ENCODE measurements at places on chromosomes 1 and 21.

DNA sequence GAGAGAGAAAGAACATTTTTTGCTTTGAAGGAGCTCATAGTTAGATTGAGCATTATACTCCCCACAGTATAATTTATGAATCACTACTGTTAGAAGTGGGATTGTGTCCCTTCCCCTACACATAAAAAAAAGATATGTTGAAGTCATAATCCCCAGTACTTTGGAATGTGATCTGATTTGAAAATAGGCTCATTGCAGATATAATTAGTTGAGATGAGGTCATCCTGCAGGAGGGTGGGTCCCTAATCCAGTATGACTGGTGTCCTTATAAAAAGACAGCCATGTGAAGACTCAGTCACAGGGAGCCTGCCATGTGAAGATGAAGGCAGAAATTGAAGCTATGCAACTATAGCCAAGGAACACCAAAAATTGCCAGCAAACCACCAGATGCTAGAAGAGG lies 76.4 kb downstream of the TGFB2 start:
- no peak for DNase-seq

- no peak for DNase-seq
These were observed 32.7 kb upstream of the CD2 start for GRCh38 chr1:116721451-116722007.

GRCh38 chr1:114355240-114355639 lies 155.8 kb downstream of the TRIM33 start:
- no peak for DNase-seq

DNA sequence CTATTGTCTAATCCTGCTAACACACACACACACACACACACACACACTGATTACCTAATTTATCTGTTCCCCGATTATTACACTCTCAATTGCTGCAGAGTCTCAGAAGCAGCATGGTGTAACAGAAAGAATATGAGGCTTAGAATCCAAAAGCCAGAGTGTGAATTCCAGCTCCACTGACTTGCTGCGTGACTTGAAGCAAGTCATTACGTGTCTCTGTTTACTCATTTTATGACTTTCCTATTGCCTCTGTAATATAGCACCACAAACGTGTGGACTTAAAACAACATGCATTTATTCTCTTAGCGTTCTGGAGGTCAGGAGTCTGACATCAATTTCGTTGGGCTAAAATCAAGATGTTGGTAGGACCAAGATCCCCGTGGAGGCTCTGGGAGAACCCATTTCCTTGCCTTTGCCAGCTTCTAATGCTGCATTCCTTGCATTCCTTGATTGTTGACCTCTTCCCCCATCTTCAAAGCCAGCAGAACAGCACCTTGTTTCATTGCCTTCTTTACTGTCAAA lies 55.9 kb upstream of the ATP5PO start:
- DNase-seq, result no peak

- no peak for DNase-seq
These were observed 46.0 kb downstream of the RPL5 start for GRCh38 chr1:92877792-92878191.

DNA sequence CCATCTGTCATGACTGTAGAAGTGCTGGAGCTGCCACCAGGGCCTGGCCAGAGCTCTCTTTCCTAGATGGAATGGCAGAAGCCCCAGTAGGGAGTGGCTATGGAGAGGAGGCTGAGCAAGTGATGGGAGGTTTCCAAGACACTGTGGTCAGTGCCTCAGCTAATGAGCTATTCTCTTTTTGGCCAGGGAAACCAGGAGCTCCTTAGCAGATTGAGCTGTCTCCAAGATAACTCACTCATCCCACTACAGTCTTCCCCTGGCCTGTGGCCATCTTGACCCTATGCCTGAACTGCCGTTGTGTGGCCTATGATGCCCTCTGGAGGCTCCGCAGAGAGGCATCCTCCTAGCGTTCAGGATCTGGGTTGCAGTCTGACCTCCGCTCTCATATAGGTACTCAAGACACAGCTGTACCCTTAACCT lies 60.5 kb downstream of the ERI3 start:
- DNase-seq, result no peak

GRCh38 chr1:200666309-200666708 lies 3.4 kb downstream of the DDX59 start:
- DNase-seq, result no peak

- DNase-seq, result no peak
These were observed 40.9 kb downstream of the ACTL8 start for GRCh38 chr1:17795836-17796645.

DNA sequence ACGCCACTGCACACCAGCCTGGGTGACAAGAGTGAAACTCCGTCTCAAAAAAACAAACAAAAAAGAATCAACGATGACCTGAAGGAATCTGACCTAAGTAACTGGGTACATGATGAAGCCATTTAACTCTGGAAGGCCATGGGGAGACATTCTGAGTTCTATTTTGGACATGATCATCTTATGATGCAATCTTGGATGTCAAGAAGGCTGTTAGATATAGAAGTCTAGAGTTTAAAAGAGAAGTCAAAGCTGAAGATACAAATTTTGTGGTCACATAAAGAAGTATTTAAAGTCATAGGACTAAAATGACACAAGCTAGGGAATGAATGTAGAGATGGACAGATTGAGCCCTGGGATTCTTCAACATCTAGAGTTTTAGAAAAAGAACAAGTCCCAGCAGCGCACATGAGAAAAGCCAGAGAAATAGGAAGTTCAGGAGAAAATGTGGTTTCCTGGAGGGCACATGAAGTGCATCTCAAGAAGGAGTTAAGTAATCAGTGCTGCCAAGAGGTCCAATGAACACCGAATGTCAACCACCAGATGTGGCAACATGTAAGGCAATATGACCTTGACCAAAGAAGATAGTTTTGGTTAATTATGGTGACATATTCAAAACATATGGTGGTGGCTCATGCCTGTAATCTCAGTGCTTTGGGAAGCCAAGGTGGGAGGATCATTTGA lies 26.8 kb downstream of the ELK4 start:
- no peak for DNase-seq

- DNase-seq, result peak; percentile 77
These were observed 2.3 kb upstream of the KCNC4 start for GRCh38 chr1:110207831-110208230.

- no peak for DNase-seq
These were observed 8.8 kb downstream of the MUL1 start for GRCh38 chr1:20499105-20499504.

DNA sequence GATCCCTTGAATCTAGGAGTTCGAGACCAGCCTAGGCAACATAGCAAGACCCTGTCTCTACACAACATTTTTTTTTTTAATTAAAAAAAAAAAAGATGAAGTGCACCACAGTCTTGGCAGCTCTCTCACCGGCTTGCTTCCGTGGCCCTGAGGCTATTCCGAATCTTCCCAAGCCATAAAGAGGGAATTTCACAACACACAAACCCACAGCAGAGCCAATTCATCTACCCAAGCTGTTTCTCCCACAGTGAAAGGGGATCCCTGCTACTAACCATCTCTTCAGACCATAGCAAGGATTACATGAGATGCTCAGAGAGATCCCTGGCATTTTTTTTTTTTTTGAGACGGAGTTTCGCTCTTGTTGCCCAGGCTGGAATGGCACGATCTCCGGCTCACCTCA lies 8.3 kb upstream of the CHD5 start:
- no peak for DNase-seq

DNA sequence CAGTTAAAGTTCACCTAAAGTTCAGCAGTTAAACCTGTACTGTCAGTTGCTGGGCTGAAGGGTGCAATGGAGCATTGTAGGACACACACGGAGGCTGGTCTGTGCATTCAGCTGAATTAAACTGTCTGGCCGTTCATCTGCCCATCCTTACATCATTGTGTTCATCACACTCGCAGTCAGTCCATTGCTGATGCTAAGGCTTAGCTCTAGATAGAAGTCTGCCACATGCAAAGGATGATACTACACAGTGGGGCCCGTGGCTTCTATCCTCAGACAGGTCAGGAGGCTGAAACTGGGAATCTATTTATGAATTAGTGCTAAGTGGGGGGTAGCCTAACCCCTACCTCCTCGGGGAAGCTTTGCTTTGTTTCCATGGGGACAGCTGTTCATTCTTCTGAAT lies 60.4 kb downstream of the CNIH3 start:
- DNase-seq, result no peak

- DNase-seq, result no peak
These were observed 156.2 kb downstream of the DENND1B start for GRCh38 chr1:197619008-197619640.

GRCh38 chr1:20080441-20081352 lies 10.7 kb downstream of the PLA2G5 start:
- DNase-seq, result no peak

GRCh38 chr1:226406401-226406881 lies 1.5 kb downstream of the PARP1 start:
- no peak for DNase-seq

DNA sequence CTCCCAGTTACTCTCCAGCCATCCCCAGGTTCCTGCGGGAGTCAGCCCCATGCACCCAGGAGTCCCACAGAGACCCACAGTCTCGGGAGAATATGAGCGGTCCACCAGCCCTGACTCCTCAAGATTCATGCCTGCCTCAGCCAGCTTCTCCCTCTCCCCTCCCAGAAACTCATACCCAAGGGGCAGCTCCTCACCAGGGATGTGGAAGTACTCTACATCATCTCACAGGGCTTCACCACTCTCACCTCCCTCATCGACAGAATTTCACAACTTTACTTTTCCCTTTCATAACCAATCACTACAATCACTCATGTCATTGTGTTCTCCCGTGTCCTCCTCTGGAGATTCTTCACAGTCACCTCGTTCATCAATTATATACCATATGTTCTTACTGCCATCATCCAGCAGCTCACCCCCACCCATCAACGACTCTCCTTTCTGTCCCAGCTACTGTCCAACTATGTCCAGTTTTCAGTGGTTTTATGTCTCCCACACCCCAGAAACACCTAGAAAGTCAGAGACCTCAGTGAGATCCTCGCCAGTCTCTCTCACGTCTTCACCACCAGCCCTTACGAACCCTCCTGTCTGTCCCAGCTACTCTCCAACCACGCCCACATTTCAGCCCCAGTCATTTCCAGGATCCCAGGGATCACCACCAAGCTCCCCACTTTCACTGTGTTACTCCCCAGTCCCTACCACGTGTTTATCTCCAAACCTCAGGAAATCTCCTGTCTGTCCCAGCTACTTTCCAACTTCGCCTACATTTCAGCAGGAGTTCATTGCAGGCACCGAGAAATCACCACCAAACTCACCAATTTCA lies 1530.1 kb upstream of the TPTE start:
- DNase-seq, result no peak

DNA sequence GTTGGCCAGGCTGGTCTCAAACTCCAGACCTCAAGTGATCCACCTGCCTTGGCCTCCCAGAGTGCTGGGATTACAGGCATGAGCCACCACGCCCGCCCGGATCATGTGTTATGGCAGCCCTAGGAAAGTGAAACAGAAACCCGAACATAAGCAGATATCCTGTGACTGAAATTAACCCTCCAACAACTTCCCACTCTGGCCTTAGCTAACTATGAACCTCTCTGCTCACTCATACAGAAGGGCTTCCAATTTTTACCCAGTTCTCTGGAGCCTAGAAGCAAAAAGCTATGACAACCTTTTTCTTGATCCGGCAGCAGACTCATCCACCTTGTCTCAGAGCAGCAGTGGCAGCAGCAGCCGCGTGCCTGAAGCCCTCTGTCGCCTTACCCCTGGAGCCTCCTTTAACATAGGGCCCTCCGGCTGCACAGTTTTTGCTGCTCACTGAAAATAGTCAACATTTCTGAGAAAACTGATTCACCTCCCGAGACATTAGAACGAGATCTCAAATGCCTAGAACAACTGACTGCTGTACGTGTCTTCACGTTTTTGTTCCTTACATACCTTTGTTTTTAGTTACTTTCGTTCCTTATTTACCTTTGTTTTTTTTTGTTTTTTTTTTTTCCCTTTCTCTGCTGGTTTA lies 9.3 kb downstream of the CBR1 start:
- DNase-seq, result peak; percentile 30

- DNase-seq, result no peak
These were observed 66.5 kb upstream of the LRRN2 start for GRCh38 chr1:204751883-204752687.

- no peak for DNase-seq
These were observed 33.0 kb upstream of the ZBTB8B start for GRCh38 chr1:32431736-32432400.

DNA sequence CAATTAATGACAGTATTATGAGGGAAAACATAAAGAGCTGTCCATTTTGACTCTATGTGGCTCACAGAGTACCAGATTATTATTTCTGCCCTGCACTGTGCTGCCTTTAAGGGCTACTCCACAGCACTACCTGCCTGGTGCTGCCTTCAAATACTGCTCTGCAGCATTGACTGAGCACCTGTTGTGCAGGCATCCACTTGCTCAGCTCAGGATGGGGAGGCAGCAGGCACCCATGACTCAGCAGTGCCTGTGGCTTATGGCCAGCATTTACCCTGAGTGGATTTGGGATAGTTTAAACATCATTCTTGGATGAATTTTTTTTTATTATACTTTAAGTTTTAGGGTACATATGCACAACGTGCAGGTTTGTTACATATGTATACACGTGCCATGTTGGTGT lies 953 bp upstream of the KPRP start:
- DNase-seq, result no peak

GRCh38 chr1:9068981-9069325 lies 482 bp downstream of the SLC2A5 start:
- DNase-seq, result no peak

DNA sequence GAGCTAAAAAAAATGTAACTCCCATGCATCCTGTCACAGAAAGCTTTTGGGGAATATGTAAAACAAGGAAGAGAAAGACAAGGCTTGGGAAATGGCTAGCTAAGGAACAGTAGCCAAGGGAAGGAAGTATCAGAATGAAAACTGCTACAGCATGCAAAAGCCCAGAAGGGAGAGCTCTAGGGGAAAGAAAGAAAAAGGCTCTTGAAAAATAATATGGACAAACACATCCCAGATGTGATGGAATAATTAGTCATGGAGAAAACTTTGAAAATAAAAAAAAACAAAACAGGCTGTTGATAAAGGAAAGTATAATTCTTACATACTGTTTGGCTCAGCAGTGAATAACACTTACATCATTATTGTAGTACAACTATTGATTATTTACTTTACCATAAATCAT lies 47.9 kb upstream of the VCAM1 start:
- no peak for DNase-seq

DNA sequence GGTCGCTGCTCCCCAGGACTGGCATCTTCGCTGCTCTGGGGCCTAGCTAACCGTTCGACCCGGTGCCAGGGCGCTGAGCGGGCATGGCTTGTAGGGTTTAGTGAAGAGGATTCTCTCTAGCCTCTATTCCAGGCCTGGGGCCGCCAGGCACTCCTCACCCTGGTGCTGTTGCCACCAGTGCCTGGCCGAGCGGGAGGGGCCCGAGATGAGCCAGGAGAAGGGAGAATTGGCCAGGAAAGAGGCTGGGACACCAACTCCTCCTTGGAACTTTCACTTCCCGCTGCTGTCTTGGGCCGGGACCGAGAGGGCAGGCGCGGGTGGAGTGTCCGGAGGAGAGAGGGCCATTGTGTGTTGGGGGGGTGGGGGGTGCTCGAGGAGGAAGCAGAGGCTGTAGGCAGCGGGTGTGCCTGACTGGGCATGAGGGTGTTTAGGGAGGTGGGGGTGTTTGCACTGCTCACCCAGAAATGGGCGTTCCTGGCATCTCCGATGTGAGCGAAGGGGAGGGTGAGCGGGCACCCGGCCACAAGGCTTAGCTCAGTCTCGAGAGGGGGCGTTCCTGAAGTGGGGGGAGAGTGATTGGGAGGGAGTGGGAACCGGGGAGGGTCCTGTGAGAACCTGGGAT lies 772 bp downstream of the ADAM15 start:
- peak; percentile 34 for DNase-seq

GRCh38 chr1:151984313-151984956 lies 9.2 kb downstream of the S100A10 start:
- no peak for DNase-seq

- DNase-seq, result no peak
These were observed 20.8 kb upstream of the JAK1 start for GRCh38 chr1:64986903-64987871.

- DNase-seq, result no peak
These were observed 109.9 kb downstream of the IGSF21 start for GRCh38 chr1:18217398-18218043.
